Activated T-helper 2 cell treated with anti-CD3 and anti-CD28 coated beads, Interferon-gamma antibody, Interleukin-2, Interleukin-4, amounts not matched to agents 10 μg/mL and 5 μg/mL and 100 μg/mL, durations not matched to agents 14 hours and 24 hours and 36 hours (primary cell): ENCODE measurements at places on chromosomes 11 and 22.

DNA sequence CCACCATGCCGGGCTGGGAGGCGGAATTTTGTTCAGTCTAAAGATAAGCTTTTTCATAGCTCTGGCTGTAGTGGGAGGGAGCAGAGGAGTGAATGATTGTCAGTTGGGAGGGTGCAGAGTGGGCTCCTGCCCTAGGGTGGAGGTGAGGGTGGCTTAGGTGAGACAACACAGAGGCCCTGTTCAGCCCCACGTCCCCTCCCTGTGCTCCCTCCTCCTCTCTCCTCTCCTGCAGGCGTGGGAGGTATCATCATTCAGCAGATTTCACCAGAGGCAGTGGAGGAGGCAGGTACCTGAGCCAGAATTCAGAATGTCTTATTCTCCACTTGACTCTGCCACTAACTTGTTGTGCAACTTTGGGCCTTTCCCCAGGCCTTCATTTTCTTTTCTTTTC lies 1.7 kb upstream of the THRSP start:
- DNase-seq: no peak

DNA sequence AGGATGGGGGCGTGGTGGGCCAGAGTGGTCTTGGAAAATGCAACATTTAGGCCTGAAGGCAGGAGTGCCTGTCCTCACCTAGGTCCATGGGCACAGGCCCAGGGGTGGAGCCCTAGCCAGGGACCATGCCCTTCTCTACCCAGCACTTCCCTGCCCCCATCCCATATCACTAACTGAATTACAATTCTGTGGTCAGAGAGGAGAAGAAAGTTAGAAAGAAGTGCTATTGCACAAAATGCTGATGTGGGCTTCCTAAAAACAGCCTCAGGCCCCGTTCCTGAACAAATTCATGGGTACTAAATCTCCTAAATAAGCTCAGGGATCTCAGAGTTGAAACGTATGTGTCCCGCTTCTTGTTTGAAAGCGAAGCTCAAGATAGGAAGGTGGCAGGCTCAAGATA lies 3.5 kb upstream of the ASRGL1 start:
- DNase-seq: no peak

DNA sequence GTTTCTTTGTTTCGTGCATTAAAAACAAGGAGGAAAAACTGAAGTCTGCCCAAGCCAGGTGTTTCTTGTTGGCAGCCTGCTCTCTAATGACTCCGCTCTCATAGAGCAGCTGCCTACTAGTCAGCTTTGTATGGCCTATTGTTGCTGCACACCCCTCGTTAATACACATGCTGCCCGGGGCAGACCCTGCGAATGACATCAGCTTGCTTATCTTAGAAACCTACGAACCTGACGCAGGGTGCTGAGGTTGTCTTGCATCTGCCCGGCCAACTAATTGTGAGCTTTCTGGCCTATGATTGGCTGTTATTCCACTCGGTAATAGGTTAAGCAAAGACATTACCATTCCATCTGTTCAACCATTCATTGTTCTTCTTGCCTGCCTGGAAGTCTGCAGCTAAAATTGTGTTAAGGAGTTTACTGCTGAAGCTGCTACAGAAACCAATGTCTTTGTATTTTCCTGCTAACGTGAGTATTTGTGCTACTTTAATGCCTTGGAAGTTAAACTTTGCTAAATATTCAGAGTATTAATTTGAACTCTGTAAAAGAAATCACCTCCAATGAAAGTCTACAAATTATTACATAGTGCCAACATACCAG lies 37.5 kb downstream of the ZC3H12C start:
- DNase-seq: no peak

DNA sequence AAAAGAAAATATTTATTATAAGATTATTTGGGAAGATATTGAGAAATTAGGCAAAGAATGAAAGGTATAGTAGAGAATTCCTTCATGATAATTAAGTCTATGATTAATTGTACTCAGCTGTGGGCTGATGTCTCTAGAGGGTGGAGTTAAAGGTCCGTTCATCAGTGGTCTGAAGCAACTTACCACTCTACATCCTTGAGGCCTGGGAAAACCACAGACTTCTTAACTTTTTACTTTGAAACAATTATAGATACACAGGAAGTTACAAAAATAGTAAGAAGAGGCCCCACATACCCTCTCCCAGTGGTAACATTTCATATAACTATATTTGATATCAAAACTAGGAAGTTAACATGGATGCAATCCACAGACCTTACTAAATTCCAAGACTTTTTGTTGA lies 167.0 kb upstream of the NECTIN1 start:
- DNase-seq: no peak

DNA sequence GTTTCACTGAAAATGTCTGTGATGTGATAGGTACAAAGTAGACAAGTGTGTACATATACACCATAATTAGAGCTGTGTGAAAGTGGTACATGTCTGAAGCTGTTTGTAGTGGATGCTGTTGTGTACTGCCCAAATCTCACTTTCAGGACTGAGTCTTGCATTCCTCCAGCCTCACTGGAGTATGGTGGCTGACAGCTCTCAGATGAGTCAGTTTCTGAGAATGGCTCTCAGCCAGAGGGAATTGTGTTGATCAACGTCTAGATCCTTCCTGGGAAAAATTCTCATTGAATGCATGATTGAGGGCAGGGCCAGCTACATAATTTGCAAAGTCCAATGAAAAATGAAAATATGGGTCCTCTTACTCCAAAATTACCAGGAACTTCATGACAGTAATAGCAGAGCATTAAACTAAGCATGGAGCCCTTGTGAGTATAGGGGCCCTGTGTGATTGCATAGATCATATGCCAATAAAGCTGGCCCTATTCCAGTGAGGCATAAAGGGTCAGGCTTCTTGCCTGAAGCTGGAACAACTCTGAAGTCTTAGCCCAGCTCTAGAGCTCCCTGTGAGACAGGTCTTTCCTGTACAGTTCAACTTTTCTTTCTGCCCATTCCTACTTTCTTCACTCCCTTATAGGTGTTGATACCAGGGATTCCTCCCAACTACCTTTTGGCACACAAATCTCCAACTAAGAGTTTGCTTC lies 10.8 kb upstream of the CYP2R1 start:
- no peak for DNase-seq

DNA sequence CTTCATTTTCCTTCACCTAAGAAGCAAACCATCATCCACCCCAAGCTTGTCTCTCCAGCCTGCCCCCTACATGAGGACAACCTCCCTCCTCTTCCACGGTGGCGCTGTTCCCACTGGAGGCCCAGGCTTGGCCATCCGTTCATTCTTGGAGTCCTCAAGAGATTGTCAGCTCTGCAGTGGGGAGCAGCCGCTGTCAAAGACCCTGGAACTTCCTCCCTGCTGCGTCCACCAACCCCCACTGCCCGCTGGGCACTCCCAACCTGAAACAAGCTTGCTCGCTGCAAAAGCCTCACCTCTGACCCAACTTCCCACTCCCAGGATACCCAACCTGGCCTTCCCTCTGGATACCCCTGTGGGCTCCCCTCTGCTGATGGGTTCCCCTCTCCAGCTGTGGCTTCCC lies 10.4 kb upstream of the CD81 start:
- no peak for DNase-seq

DNA sequence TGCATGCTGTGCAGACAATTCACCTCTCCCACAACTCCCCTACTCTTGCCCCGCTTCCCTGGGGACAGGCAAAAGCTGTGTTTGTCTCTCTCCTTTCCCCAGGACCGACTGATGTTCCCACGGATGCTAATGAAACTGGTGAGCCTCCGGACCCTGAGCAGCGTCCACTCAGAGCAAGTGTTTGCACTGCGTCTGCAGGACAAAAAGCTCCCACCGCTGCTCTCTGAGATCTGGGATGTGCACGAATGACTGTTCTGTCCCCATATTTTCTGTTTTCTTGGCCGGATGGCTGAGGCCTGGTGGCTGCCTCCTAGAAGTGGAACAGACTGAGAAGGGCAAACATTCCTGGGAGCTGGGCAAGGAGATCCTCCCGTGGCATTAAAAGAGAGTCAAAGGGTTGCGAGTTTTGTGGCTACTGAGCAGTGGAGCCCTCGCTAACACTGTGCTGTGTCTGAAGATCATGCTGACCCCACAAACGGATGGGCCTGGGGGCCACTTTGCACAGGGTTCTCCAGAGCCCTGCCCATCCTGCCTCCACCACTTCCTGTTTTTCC lies 1.4 kb upstream of the MADD start:
- DNase-seq: no peak

DNA sequence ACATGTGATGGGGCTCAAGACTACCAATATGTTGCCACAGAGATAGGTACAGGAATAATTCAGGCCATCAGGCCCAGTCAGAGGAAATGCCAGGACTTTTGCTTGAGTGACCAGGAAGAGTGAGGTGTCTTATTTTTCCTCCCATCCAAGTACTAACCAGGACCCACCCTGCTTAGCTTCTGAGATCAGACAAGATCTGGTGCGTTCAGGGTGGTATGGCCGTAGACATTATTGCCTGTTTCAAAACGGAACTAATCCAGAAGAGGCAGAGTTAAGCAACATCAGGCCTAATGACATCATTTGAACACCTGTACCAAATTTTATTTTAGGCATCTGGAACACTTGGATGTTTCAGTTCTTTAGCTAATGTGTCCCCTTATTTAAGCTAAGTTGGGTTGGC lies 205.5 kb upstream of the POU2AF2 start:
- DNase-seq: no peak

- DNase-seq: no peak
These were observed 105.1 kb upstream of the B3GAT1 start for GRCh38 chr11:134517115-134517514.

GRCh38 chr11:128424851-128425285 lies 162.5 kb downstream of the ETS1 start:
- DNase-seq: no peak

DNA sequence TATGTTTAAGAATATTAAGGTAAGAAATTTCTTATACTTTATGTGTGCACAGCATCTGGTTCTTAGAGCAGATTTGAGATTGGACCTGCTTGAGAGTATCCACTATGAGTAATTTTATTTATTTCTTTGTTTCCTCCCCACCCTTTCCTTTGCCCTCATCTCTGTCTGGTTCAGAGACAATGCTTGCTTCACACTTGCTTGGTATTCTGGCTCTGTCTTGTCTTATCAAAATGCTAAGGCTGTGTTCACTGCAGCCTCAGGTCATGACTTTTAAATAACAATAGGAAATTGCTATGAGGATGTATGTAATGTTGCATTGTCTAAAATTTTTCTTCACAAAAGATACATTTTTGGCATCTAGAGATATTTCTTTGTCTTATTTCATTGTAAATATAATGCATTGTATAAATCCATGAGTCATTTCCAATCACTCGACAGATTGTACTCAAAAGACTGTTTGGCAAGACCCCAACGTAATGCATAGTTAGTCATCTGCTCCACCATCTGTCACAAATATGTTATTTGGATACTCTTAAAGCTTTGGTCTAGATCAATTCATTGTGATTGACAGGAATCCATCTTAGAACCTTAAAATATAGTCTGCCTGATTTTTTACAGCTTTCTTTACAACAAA lies 395.7 kb downstream of the AASDHPPT start:
- DNase-seq: no peak

GRCh38 chr11:125235071-125235471 lies 70.5 kb downstream of the PKNOX2 start:
- no peak for DNase-seq

DNA sequence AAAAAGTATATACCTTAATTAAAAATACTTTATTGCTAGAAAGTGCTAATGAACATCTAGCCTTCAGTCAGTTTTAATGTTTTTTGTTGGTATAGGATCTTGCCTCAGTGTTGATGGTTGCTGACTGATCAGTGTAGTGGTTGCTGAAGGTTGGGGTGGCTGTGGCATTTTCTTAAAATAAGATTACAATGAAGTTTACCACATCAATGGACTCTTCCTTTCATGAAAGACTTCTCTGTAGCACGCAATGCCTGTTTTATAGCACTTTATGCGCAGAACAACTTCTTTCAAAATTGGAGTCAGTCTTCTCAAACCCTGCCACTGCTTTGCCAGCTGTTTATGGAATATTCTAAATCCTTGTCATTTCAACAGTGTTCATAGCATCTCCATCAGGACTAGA lies 50.6 kb downstream of the LDLRAD3 start:
- peak; percentile 11 for DNase-seq

DNA sequence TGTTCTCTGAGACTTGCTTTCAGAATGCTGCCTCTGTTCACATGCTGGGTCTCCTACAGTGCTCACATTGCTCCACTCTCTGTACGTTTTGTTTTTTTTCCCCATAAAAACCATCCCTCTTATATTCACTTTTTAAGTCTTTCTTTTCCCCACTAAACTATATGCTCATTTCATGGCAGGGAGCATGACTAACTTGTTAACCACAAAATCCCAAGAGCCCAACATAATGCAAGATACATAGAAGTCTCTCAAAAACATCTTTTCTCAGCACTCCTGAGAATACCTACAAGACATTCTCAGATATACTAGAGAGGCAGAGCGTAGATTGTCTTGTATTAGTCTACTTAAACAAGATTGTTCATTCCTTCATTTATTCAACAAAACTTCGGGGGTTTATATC lies 73.3 kb downstream of the FAM76B start:
- DNase-seq: no peak

DNA sequence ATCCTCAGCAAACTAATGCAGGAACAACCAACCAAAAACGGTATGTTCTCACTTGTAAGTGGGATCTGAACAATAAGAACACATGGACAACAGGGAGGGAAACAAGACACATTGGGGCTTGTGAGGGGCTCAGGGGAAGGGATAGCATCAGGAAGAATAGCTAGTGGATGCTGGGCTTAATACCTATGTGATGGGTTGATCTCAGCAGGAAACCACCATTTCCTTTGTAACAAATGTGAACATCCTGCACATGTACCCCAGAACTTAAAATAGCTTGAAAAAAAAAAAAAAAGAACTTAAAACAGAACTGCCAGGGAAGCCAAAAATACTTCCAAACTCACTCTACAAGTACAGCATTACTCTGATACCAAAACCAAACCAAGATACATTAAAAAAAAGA lies 33.8 kb downstream of the CASP4 start:
- no peak for DNase-seq

DNA sequence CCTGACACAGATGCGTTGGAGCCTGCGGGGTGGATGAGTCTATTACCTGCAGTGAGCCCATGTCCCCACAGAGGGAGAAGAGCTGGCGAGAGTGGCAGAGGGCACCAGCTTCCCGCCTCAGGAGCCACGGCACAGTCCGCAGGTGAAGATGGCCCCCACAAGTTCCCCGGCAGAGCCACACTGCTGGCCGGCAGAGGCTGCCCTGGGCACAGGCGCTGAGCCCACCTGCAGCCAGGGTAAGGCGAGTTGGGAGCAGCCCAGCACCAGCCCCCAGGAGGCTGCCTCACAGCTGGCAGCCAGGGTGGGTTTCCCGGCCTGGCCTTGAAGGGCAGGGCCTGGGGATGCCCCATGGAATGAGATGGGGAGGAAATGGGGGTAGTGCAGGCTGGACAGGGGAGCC lies 5.2 kb upstream of the SUSD2 start:
- no peak for DNase-seq
